ENCODE measurements at places on chromosomes 1 and 21.

DNA sequence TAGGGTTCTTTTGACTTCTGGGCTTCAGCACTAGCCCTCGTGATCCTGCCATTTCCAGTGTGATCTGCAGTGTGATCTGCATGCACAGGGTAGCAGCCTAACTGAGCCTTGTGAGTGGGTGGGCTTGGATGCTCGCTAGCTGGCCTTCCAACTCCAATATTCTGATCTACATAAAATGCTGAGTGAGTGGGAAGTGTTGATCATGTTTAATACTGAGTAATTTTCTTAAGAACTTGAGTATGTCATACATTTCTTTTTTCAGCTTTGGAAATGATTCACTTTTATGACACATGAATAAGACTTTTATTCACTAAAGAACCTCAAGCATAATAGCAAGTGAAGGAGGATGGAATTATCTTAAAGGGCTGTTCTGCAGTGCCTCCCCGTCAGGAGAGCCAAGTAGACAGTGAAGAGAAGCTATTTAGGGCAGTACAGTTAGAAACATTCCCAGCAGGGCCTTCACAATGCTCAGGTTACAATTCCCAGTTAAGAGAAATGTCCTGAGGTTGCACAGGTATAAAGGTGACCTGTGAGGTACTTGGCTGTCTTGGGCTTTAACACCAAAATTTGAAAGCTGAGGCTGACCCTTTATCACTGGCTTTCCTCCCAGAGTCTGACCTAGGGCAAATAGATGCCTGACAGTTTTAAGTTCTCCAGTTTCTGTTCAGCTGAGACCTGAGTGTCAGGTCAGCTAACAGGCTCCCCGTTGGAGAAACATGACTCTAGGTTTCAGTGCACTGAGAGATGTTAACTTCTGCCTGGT, 29.1 kb upstream of the LRRC8C start:
- DNase-seq, result no peak

GRCh38 chr1:118868387-118868786, 119.8 kb downstream of the TBX15 start:
- DNase-seq, result no peak

DNA sequence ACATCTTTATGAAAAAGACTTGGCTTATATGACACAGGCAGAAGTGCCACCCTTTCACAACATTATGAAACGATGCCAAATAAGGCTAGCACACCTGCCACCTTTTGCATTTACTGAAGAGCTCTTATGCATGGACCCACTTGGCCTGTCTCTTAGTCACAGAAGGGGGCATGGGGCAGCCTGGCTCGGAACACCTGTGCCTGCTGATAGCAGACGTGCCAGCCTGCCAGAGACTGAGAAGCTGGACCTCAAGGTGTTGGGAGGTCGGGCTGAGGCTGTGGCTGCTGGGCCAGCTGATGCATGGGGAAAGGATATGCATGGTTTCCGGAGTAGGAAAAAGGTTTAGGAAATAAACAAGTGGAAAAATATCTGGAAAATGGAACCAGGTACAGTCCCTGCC, 21.5 kb downstream of the RCAN1 start:
- DNase-seq, result peak; percentile 76

DNA sequence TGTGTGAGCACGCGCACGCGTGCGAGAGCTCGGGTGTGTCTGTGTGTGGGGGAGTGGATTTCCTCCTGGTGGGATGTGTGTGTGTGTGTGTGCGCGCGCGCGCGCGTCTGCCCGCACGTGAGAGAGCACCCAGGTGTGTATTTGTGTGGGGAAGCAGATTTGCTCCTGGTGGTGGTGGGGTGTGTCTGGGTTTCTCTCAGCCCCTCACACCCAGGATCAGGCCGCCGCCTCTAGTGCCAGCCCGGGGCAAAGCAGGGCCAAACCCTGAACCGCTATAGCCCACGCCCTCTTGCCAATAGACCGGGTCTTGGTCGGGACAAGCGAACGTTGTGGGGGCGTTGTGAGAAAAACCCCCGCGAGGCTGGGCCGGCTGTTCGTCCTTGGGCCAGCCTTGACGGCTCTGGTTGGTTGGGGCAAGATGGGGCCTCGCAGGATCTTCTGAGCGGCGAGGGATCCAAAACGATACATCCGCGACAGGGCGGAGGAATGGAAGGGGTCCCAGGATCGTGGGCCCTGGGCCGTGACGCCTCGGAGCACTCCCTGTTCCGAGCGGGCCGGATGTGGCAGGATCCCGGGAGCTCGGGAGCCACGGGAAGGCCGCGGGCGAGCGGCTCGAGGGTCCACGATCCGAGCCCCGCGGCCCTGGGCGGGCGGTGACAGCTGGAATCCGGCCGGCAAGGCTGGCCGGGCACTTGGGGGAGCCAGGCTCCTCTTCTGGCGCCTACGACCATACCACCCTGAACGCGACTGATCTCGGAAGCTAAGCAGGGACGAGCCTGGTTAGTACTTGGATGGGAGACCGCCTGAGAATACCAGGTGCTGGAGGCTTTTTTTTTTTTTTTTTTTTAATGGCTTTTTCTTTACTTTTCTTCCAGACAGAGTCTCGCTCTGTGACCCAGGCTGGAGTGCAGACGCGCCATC, 68.2 kb downstream of the RNF187 start:
- no peak for DNase-seq

GRCh38 chr1:184604152-184604900, 150.3 kb downstream of the EDEM3 start:
- DNase-seq, result no peak

Data from vagina (tissue), 2 donors.